ENCODE measurements at places on chromosomes 11 and 22. TPM values are rescaled to one million over a fixed set of nuclear protein-coding genes. Genes with fewer than 3 reads are reported as not detected.

GRCh38 chr11:76839311-76839710 is 21.4 kb upstream of the ACER3 start:
- H3K27me3 ChIP-seq: peaks cover 4% of the 10 kb centered on the region
- H3K36me3 ChIP-seq: no peaks in the 10 kb centered on the region
- H3K4me1 ChIP-seq: peaks cover 7% of the 10 kb centered on the region
- DNase-seq: no peak
- no peak overlapping the region for H3K4me3 ChIP-seq
- H3K27ac ChIP-seq: no peak overlapping the region

GRCh38 chr22:38700270-38700788 is 414 bp downstream of the JOSD1 start:
- H3K4me1 ChIP-seq: peaks cover 31% of the 10 kb centered on the region
- no peak for DNase-seq

GRCh38 chr11:3043315-3043871 is 13.8 kb downstream of the CARS1 start:
- H3K27me3 ChIP-seq: no peaks in the 10 kb centered on the region
- H3K4me3 ChIP-seq: no peak overlapping the region
- no peaks in the 10 kb centered on the region for H3K4me1 ChIP-seq
- DNase-seq: no peak

DNA sequence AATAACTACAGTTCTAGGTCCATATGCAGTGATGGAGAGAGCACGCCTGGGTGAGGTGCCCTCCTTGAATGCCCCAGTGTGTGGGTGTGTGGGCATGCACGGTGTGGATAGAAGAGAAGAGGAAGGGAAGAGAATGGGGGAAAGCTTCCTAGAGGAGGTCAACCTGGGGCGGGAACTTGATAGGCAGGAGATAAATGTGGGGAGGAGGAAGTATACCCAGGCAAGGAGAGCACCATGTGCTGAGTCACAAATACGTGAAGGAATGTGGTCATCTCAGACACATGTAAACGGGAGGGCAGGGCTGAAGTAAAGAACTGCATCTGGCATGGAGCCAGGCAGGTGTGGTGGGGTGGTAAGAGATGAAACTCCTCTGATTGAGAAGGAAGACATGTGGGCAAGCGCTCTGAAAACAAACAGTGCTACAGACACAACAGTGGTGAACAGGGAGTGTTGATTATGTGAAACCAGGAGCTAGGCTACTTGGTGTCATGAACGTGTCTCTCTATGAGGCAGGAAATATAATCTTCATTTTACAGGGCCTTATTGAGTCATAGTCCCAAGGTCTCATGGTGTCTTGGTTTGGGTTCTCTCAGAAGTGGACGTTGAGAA is 61.5 kb upstream of the EED start:
- H3K4me3 ChIP-seq: no peak overlapping the region
- H3K27ac ChIP-seq: no peak overlapping the region
- H3K27me3 ChIP-seq: no peaks in the 10 kb centered on the region
- peaks cover 10% of the 10 kb centered on the region for H3K4me1 ChIP-seq

DNA sequence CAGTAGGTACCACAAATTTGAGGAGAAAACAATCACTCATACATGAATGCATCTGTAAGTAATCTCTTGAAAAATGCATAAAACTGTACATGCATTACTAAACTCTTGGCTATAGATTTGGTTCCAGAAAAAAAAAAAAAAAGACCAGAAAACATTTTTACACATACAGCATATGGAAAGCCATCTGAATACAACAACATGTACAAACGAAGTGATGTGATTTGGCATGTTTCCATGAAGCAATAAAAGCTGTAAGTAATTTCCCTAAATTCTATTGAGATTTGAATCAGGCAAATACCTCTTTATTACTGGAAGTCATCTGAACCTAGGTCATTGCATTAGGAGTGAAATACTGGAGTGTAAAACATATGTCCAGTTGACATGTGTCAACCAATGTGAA is 31.9 kb upstream of the ZC3H12C start:
- H3K27me3 ChIP-seq: no peaks in the 10 kb centered on the region
- H3K27ac ChIP-seq: no peak overlapping the region
- no peaks in the 10 kb centered on the region for H3K4me1 ChIP-seq
- H3K36me3 ChIP-seq: no peaks in the 10 kb centered on the region
- DNase-seq: no peak
- H3K4me3 ChIP-seq: no peak overlapping the region

- no peaks in the 10 kb centered on the region for H3K36me3 ChIP-seq
- no peak for DNase-seq
- no peak overlapping the region for H3K27ac ChIP-seq
These were observed 1.5 kb downstream of the LRFN4 start for GRCh38 chr11:66858186-66858938.

- DNase-seq: no peak
- no peak overlapping the region for H3K4me3 ChIP-seq
- H3K4me1 ChIP-seq: no peaks in the 10 kb centered on the region
- no peak overlapping the region for H3K27ac ChIP-seq
- peaks cover 12% of the 10 kb centered on the region for H3K36me3 ChIP-seq
These were observed 15.4 kb downstream of the SRPRA start for GRCh38 chr11:126253265-126253664.

CSF2RB gene
- 26.8 TPM for total RNA-seq

SMARCB1 gene
- 39.2 TPM for total RNA-seq

SYT8 gene
- total RNA-seq: 40.6 TPM
